Renal cortex interstitium (tissue), 15 donors: ENCODE measurements at places on chromosomes 7 and 10. TPM values are rescaled to one million over a fixed set of nuclear protein-coding genes. Genes with fewer than 3 reads are reported as not detected.

AKR1E2 gene
- 6.5 TPM for polyA plus RNA-seq

GRCh38 chr7:142248-142941 lies 50.0 kb upstream of the FAM20C start:
- no peak for DNase-seq

- no peak for DNase-seq
Measured at GRCh38 chr7:155295511-155295910, 2.2 kb upstream of the INSIG1 start.

GRCh38 chr7:126658684-126659083 lies 594.1 kb downstream of the GRM8 start:
- DNase-seq, result no peak

DNA sequence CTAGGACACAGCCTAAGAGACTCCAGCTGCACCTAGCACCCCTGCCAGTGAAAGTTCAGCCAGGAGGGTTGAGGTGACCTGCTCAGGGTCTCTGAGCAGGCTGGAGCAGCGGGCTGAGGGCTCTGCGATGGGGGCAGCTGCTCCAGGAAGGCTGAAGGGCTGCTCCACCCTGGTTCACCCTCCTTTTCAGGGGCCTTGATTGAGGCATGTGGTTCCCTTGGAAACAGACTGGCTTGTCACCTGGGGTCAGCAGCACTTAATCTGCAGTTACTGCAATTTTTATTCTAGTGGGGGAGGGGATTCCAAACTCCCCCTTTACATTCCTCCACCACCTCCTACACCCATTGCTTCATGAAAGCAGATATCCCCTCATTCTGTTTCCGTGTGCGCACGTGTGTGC lies 85.3 kb upstream of the UNC5B start:
- no peak for DNase-seq

- DNase-seq, result no peak
Measured at GRCh38 chr10:1309617-1310270, 253.6 kb downstream of the WDR37 start.

DNA sequence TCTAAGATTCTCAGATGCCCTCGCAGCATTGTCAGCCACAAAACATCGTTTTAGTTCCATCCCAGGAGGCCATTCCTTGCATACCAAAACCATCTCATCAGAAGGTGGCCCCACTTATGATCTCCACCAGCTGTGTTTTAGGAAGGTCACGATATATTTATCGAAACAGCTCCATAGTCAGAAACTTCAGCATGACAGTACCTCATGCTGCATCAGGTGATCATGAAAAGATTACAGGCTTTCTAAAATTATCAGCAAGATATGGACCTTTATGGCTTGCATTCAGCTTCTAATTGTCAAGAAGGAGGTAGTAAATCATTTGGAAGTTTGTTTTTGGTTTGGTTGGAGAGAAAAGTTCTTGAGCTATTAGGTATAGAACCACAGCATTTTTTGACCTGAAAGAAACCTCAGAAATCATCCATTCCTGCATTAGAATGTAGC lies 20.0 kb downstream of the JAZF1 start:
- no peak for DNase-seq

GRCh38 chr7:94949532-94949931 lies 42.1 kb downstream of the PPP1R9A start:
- no peak for DNase-seq

DNA sequence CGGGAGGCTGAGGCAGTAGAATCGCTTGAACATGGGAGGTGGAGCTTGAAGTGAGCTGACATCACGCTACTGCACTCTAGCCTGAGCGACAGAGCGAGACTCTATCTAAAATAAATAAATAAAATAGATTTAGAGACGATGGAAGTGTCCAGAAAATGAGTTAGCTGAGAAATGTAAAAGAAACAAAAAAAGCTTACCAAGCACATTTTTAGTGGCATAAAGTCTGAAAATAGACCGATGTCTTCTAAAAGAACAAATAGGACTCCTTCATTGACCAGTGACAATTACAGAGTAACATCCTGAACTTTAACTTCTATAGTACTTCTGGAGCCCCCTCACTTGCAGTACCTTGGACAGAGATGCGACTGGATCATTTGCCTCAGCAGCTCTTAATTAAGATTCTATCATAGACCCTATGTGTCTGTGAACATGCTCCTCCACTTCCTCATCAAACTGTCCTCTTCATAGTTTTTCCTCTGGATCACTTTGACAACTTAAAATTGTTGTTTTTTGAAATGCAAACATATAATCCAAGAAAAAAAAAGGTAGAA lies 25.2 kb upstream of the SRPK2 start:
- DNase-seq, result no peak

- no peak for DNase-seq
Measured at GRCh38 chr7:115844857-115845256, 185.7 kb downstream of the TFEC start.

GRCh38 chr10:77024461-77024860 lies 613.1 kb downstream of the KCNMA1 start:
- DNase-seq, result no peak

GRCh38 chr10:131230166-131230565 lies 81.4 kb downstream of the TCERG1L start:
- DNase-seq, result no peak
